ENCODE measurements at places on chromosomes 5 and 9.

GRCh38 chr5:160788102-160788660 is 63.8 kb downstream of the ATP10B start:
- no peak for DNase-seq

DNA sequence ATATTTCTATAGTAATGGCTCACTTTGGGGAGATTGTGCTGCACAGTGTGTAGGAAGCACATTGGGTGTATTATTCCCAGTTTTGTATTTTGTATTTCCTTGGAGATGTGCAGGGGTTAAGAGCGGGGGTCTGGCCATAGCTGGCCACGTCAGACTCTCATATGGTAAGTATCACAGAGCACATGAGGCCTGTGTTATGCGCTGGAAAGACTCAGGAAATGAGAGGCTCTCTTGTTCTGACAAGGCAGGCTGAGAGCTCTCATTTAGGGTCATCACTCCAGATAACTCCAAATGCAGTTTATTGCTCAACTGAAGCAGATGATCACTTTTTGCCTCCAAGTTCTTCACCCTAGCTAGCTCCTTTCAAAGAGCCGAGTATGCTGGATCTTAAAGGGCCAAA is 205.7 kb downstream of the NTRK2 start:
- DNase-seq = no peak

- no peak for DNase-seq
Measured at GRCh38 chr5:15354021-15354420, 146.0 kb upstream of the FBXL7 start.

- DNase-seq = no peak
Measured at GRCh38 chr9:100281676-100282387, 70.9 kb downstream of the TEX10 start.

GRCh38 chr9:4970970-4971641 is 14.0 kb upstream of the JAK2 start:
- DNase-seq = no peak

DNA sequence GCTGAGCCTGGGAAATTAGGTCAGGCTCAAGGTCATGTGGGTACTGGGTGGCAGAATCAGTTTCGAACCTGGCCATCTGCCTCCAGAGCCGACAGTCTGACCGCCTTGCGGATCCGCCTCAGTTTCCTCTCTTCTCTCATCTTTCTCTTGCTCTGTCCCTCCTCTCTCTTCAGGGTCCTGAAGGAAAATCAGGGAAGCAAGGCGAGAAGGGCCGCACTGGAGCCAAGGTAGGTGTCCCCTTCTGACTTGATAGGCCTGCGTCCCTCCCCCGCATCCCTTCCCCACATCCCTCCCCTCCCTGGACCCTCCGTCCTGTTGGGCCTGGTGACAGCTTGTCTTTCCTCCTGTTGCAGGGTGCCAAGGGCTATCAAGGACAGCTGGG is 40.8 kb upstream of the ORM1 start:
- DNase-seq = no peak

- no peak for DNase-seq
Measured at GRCh38 chr5:142183561-142183960, 75.0 kb downstream of the NDFIP1 start.

DNA sequence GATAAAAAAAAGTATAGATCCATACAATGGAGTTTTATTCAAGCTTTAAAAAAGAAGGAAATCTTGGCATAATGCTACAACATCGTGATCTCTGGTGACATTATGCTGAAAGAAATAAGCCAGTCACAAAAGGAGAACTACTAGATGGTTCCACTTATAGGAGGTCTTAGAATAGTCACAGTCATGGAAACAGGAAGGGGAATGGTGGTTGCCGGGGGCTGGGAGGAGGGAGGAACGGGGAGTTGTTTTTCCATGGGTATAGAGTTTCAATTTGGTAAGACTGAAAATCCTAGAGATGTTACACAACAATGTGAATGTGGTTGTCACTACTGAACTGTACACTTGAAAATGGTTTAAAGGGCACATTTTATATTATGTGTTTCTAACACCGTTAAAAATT is 94.5 kb downstream of the CFAP90 start:
- no peak for DNase-seq

DNA sequence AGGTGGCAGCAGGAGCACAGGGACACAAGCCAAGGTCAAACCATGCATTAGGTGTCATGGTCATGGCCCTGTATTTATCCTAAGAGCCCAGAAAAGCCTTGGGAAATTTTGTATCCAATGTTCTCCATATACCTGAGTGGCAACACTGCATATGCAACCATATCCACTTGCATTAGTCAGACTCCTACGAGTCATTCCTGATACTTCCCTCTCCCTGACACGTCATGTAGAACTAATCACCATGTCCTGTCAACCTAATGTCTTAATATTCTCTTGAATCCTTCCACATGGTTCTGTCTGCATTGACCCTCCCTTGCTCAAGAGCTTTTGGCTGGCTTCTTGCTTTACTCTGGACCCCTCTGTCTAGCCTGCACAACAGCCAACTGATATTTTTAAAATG is 9.4 kb downstream of the SCGB3A2 start:
- no peak for DNase-seq

DNA sequence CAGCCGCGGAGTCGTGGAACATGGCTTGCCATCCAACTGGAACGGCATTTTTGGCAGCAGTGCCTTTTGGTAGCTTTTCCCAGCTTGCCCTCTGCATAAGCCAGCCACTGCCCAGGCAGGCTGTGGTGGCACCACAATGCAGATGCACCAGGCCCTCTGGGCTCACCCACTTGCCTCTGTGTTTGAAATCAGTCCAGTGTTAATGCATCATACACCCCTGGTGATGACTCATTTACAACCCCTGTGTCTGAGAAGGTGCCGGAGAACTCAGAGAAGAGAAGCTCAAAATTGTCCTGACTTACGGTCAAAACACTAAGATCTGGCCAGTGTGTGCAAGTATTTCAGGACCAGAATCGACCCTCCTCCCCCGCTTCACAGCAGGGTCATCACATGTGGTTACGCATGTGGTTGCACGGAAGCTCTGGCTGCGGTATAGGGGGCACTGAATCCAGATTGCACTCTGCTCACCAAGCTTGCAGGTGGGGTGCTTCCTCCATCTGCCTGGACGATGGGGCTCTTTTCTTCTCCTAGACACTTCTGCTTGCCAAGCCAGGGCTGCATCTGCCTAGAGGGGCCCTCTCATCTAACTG is 66.5 kb upstream of the SMIM15 start:
- no peak for DNase-seq

DNA sequence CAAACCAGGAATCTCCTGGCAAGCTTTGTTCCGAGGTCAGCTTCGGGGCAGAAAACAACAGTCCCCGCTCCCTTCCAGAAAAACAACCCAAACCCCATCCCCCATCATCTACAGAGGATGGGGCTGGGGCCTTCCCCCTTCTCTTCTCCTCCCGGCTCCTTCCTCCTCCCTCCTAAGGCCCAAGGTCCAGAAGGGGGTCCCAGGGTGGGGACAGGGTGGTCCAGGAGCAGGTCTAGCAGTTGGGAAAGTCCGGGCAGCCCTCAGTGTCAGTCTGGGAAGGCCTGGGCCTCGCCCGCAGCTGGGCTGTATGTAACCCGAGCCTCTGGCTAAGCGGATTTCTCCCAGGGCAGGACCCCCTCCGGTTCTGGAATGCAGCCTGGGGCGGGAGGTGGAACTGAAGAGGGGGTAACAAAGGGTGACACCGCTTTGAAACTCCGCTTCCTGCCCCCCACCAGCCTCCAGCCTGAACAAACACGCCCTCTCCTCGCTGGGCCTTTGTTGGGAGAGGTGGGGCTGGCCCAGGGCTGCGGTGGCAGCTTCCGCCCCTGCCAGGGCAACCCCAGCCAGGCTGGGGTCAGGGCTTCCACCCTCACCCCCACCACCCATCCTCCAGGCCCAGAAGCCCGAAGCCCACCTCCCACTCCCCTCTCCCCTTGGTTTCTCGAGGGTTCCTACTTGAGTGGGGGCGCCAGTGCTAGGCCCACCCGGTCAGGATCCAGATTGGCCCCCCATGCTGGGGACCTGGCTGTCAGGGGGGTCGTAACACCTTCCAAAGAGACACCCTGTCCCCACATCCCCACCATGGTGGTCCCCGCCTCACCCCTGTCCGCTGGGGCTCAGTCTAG is 63.5 kb downstream of the C9orf50 start:
- DNase-seq = no peak

DNA sequence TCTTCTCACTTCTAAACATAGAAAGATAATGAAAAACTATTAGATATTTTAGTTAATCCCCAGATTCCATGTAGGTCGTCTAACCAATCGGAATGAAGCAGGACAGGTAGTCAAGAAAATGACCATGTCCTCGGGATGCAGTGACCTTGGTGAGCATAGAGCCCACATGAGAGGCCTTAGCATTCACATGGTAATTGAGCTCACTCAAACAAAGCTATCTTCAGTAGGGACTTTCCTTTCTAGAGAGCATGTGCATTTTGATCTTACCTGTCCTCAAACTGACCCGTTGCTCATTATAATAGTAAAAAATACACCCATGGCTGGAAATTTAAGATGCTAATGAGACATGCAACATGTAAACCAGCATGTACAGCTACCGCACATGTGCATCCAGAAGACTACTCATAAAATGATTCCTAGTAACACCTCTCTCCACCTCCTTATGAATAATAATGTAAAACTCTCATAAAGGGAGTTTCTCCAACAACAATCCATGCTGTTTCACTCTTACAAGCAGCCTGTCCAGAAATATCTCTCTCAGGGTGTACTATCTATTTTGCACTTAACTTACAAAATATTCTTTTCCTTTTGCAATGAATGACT is 274.0 kb upstream of the CDH9 start:
- DNase-seq = no peak

GRCh38 chr9:128689293-128689774 is 312 bp downstream of the SET start:
- DNase-seq = peak; percentile 46

GRCh38 chr9:125739436-125739835 is 7.7 kb upstream of the PBX3 start:
- DNase-seq = no peak

GRCh38 chr9:35569206-35569605 is 35.9 kb upstream of the TESK1 start:
- no peak for DNase-seq

DNA sequence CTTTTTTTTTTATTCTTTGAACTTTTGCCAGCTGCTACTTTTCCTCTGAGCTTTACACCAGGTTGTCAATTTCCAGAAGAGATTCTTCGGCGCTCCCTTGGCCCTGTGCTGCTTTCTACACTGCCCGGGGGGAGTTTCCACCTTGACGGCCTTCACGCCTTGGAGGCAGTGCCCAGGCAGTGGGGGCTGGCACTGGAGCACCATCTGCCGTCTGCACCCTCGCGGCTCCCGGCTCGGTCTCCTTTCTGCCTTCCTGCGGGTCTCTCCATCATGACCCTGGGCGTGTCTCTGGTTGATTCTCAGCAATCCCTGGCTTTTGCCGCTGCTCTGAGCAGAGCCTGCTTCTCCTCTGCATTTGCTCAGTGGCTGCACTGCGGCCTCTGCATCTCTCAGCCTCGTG is 2.9 kb downstream of the SLC6A18 start:
- no peak for DNase-seq

DNA sequence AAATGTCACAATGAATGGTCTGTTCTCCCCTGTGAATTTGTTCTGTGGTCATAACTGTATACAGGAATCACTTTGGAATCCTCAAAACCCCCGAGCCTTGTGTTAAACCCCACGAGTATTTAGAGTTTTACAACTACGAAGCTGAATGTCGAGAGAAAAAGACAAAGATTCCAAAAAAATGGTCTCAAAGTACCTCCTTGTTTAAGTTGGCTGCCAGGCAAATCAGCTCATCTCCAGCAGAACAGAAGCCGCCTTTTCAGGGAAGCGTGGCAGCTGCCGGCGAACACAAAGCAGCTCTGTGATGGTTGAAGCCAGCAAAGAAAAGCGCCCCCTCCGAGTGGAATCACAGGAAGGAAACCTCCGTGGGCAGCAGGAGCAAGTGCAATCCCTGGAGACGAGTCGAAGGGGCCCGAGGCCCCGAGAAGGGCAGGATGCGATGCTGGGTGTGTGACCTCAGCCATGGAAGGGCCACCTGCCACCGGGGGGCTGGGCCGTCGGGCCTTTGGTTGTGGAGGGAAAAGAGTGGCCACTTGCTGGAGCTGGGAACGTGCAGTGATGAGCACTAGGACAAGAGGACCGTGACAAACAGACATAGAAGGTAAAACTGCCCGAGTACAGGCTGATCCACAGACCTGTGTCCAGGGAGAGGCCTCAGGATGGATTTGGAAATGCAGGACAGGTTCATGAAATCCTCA is 706.4 kb downstream of the SEMA5A start:
- DNase-seq = no peak

DNA sequence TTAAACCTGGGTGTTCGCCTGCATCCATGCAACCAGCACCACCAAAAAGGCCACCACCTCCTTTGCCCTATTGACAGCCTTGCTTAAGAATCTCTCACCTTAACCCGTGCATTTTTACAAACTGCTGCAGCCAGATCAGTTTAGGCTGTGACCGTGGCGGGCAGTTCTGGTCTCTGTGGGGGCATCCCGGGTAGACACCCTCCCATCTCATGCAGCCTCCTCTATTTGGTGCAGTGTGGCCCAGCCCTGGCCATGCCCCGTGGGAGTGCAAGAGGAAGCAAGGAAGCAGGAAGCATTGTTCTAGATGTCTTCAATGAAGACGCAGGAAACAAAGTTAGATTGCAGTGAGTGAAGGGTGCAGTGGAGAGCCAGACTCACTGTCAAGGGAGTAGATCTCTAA is 108.8 kb upstream of the MVB12B start:
- no peak for DNase-seq
